ENCODE measurements at places on chromosomes 12 and 14. TPM values are rescaled to one million over a fixed set of nuclear protein-coding genes. Genes with fewer than 3 reads are reported as not detected.

Gene C12orf42
- not detected for total RNA-seq

Gene PLA2G1B
- total RNA-seq = not detected

DNA sequence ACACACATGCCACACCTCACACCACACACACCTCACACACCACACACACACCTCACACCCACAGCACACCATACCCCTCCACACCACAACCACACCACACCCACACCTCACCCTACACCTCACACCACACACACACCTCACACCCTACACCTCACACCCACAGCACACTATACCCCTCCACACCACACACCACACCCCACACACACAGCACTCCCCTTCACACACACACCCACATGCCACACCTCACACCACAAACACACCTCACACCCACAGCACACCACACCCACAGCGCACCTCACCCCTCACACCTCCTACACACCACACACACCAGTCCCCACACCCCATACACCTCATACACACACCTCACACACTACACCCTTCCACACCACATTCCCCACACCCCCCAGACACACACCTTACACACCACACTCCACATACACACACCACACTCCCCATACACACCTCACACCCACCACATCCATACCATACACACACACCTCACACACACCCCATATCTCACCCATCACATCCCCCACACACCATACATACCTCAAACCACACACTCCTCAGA, 80.0 kb downstream of the ACTN1 start:
- no peak for DNase-seq
- no peak overlapping the region for H3K4me3 ChIP-seq
- H3K36me3 ChIP-seq = peaks cover 68% of the 10 kb centered on the region
- H3K27ac ChIP-seq = no peak overlapping the region
- no peaks in the 10 kb centered on the region for H3K27me3 ChIP-seq
- H3K4me1 ChIP-seq = peaks cover 10% of the 10 kb centered on the region

DNA sequence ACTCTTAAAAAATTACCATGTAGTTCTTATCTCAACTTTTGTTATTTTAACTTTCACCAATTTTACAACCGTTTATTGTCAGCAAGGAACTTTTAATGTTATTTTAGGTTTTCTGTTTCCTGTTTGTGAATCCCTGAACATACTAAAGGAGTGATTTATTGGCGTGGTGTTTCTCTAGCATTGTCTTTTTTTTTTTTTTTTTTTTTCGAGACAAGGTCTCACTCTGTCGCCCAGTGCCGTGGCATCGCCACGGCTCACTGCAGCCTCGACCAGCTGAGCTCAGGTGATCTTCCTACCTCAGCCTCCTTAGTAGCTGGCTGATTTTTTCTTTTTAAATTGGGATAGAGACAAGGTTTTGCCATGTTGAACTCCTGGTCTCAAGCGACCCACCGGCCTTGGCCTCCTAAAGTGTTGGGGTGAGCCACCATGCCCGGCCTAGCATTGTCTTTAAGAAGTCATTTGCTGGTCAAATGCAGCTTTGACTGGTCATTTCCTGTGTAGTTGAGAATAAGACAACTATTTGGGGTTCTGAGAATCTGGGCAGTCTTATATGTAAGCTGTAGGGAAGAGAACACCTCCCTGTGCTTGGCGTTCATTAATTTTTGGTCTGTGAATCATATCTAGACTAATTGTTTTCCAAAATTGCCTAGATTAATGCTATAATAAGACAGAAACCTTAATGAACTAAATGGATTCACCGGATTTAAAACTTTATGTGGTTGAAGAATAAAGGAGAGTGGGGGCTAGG, 2.1 kb downstream of the WASHC4 start:
- H3K4me1 ChIP-seq = peaks cover 76% of the 10 kb centered on the region
- H3K36me3 ChIP-seq = peaks cover 25% of the 10 kb centered on the region
- peak overlapping the region; percentile 98 for H3K27ac ChIP-seq
- no peaks in the 10 kb centered on the region for H3K27me3 ChIP-seq
- DNase-seq = no peak
- H3K4me3 ChIP-seq = peak overlapping the region; percentile 90

GRCh38 chr12:116227811-116228210, 49.7 kb downstream of the MED13L start:
- H3K4me3 ChIP-seq = no peak overlapping the region
- no peak overlapping the region for H3K27ac ChIP-seq
- no peak for DNase-seq
- peaks cover 29% of the 10 kb centered on the region for H3K4me1 ChIP-seq
- no peaks in the 10 kb centered on the region for H3K36me3 ChIP-seq

- H3K36me3 ChIP-seq = no peaks in the 10 kb centered on the region
- H3K27ac ChIP-seq = peak overlapping the region; percentile 22
- H3K27me3 ChIP-seq = no peaks in the 10 kb centered on the region
Measured at GRCh38 chr12:15200641-15201040, 20.6 kb downstream of the RERG start.

DNA sequence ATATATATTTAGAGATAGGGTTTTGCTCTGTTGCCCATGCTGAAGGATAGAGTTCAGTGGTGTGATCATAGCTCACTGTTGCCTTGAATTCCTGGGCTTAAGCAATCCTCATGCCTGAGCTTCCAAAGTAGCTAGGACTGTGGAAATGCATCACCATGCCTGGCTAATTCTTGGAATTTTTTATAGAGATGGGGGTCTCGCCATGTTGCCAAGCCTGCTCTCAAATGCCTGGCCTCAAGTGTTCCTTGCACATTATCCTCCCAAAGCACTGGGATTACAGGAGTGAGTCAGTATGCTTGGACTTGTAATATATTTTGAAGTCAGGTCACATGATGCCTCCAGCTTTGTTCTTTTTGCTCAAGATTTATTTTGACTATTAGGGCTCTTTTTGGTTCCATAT, 178.0 kb downstream of the RPAP3 start:
- no peaks in the 10 kb centered on the region for H3K36me3 ChIP-seq

DNA sequence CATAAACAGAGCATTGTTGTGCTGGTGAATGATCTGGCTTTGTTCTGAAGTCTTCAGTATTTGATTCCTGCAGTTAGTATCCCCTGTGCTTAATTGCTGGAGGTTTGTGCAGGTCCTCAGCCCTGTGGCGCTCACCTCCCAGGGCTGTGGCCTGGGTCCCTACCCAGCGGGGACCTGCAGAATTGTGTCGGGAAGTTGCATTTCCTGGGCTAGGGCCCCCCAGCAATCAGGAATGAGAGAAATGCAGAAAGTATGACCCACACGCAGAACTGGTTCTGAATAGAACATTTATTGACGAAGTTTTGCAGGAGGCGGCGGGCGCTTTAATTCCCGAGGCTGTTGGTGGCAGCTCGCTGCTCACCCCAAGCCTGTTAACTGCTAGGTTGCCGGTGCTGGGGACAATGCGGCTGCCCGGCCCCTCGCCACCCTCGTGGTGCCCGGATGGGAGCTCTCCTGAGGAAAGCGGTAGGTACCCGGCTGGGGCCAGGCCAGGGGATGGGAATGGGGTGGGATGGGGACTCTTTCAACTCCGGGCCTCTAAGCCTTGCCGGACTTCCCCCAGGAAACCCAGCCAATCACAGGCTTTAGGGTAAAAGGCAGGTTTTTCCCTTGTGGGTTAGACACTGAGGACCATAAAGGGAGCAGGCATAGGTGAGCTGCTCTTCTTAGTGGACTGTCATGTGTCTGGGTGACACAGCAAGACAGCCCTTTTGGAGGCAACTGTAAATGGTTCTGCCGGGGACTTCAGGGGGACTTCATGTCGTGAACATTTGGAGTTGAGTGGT, 11.6 kb downstream of the PLEKHG3 start:
- peaks cover 69% of the 10 kb centered on the region for H3K4me1 ChIP-seq
- H3K36me3 ChIP-seq = no peaks in the 10 kb centered on the region
- peak overlapping the region; percentile 60 for H3K27ac ChIP-seq
- peak overlapping the region; percentile 59 for H3K4me3 ChIP-seq
- no peaks in the 10 kb centered on the region for H3K27me3 ChIP-seq
- DNase-seq = no peak

DNA sequence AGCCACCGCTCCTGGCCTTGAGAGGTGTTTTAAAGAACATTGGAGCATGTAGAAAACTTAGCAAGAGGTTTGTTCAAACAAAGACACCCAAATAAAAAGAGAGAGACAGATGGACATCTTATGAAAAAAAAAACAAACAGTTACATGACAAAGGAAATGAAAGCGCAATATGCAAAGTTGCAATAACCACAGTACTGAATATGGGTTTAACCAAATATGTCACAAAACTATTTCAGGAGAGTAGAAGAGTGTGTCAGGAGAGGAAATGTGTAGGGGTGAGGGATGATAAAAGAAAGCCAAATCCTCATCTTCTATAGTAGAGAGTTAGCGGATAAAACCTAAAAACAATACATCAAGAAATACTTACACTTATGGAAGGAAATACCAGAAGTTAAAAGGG, 98.4 kb downstream of the GTF2A1 start:
- H3K27me3 ChIP-seq = no peaks in the 10 kb centered on the region
- H3K4me1 ChIP-seq = no peaks in the 10 kb centered on the region
- no peak overlapping the region for H3K27ac ChIP-seq
- no peak for DNase-seq
- H3K36me3 ChIP-seq = no peaks in the 10 kb centered on the region

- no peaks in the 10 kb centered on the region for H3K36me3 ChIP-seq
- no peak overlapping the region for H3K27ac ChIP-seq
- H3K4me1 ChIP-seq = peaks cover 6% of the 10 kb centered on the region
Measured at GRCh38 chr12:63826006-63826585, 18.4 kb upstream of the SRGAP1 start.

- H3K4me1 ChIP-seq = no peaks in the 10 kb centered on the region
- no peak overlapping the region for H3K4me3 ChIP-seq
- H3K27ac ChIP-seq = no peak overlapping the region
- H3K36me3 ChIP-seq = no peaks in the 10 kb centered on the region
- H3K27me3 ChIP-seq = peaks cover 51% of the 10 kb centered on the region
Measured at GRCh38 chr14:104064003-104064402, 21.5 kb upstream of the ASPG start.

- no peak overlapping the region for H3K27ac ChIP-seq
- H3K27me3 ChIP-seq = peaks cover 13% of the 10 kb centered on the region
- no peaks in the 10 kb centered on the region for H3K36me3 ChIP-seq
- H3K4me1 ChIP-seq = peaks cover 7% of the 10 kb centered on the region
Measured at GRCh38 chr12:107440606-107441005, 245.0 kb upstream of the PWP1 start.

- no peak for DNase-seq
- H3K4me3 ChIP-seq = no peak overlapping the region
- H3K27me3 ChIP-seq = no peaks in the 10 kb centered on the region
- peaks cover 70% of the 10 kb centered on the region for H3K36me3 ChIP-seq
- H3K4me1 ChIP-seq = peaks cover 45% of the 10 kb centered on the region
Measured at GRCh38 chr14:54789781-54790480, 112.7 kb downstream of the GCH1 start.

GRCh38 chr12:4900327-4900726, 9.4 kb upstream of the KCNA1 start:
- no peak for DNase-seq
- no peak overlapping the region for H3K27ac ChIP-seq

GRCh38 chr14:103108749-103109207, 14.3 kb downstream of the EXOC3L4 start:
- DNase-seq = no peak
- H3K27ac ChIP-seq = no peak overlapping the region
- no peak overlapping the region for H3K4me3 ChIP-seq
- H3K36me3 ChIP-seq = no peaks in the 10 kb centered on the region
- peaks cover 17% of the 10 kb centered on the region for H3K27me3 ChIP-seq

Measured in left ventricle myocardium inferior (tissue), 1 donor.